ENCODE measurements at places on chromosomes 12 and 14. TPM values are rescaled to one million over a fixed set of nuclear protein-coding genes. Genes with fewer than 3 reads are reported as not detected.

- H3K4me3 ChIP-seq: no peak overlapping the region
- H3K27ac ChIP-seq: no peak overlapping the region
- peaks cover 29% of the 10 kb centered on the region for H3K4me1 ChIP-seq
- peak; percentile 18 for DNase-seq
- peaks cover 3% of the 10 kb centered on the region for H3K27me3 ChIP-seq
Observed at GRCh38 chr12:124687917-124688316, 120.5 kb upstream of the NCOR2 start.

DNA sequence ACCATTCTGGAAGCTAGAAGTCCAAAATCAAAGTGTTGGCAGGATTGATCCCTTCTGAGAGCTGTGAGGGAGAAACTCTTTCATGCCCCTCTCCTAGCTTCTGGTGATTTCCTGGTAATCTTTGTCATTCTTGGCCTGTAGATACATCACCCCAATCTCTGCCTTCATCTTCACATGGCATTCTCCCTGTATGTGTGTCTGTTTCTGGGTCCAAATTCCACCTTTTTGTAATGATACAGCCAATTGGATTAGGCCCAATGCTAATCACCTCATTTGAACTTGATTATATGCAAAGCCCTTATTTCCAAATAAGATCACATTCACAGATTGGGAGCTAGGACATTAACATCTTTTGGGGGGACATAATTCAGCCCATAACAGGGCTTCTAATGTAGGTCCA lies 76.9 kb upstream of the MBIP start:
- DNase-seq: no peak
- no peak overlapping the region for H3K27ac ChIP-seq
- no peak overlapping the region for H3K4me3 ChIP-seq
- H3K36me3 ChIP-seq: no peaks in the 10 kb centered on the region
- no peaks in the 10 kb centered on the region for H3K4me1 ChIP-seq

- no peak overlapping the region for H3K4me3 ChIP-seq
- no peaks in the 10 kb centered on the region for H3K4me1 ChIP-seq
- H3K27me3 ChIP-seq: no peaks in the 10 kb centered on the region
Observed at GRCh38 chr12:43099691-43100163, 452.3 kb downstream of the ADAMTS20 start.

DNA sequence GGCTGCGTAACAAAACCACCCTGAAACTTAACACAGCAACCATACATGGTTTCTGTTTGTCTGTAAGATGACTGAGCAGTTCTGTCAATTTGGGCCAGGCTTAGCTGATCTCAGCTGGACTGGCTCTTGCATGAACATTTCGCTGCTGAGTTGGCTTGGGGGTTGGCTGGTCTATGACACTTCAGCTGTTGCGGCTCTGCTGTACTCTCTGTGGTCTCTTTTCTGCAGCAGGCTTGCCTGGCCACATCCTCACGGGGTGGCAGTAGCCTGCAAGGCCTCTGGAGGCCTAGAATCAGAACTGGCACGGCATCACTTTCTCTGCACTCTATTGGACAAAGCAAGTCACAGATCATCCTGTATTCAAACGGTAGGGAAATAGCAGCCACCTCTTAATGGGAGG lies 216.2 kb downstream of the BCL11B start:
- no peak overlapping the region for H3K27ac ChIP-seq
- peaks cover 10% of the 10 kb centered on the region for H3K4me1 ChIP-seq
- peak; percentile 68 for DNase-seq
- peaks cover 7% of the 10 kb centered on the region for H3K36me3 ChIP-seq
- no peak overlapping the region for H3K4me3 ChIP-seq

DNA sequence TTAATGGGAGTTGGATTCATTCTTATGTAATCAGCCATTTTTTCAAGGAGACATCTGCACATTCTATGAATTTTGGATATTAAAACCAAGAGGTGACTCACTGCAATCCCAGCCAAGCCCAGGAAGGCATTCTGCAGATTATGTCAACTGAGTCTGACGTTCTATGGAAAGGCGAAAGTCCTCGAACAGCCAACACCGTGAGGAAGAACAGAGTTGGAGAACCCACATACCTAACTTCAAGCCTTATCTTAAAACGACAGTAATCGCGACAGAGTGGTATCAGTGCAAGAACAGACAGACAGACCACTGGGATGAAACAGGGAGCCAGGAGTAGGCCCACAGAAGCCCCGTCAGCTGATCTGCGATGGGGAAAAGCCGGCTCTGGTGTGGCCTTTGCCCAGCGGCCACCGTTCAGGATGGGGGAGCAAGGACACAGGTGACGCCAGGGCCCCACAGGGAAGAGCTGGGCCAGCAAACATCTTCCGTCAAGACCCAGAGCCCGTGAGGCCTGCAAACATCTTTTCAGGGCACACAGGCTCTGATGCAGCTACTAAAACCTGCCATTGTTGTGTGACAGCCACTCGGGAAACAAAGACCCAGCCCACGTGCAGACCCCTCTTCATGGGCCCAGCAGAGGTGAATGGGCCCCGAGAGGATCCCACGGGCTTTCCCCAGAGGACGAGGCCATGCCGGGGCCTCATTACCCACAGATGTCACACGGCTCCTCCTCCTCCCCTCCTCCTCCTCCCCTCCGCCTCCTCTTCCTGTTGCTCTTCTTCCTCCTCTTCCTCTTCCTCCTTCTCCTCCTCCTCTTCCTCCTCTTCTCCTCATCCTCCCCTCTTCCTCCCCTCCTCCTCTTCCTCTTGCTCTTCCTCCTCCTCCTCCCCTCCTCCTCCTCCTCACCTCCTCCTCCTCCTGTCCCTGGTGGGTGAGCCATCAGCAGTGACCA lies 277.6 kb downstream of the ADGRD1 start:
- peaks cover 2% of the 10 kb centered on the region for H3K4me1 ChIP-seq
- no peak for DNase-seq
- H3K4me3 ChIP-seq: no peak overlapping the region
- H3K36me3 ChIP-seq: no peaks in the 10 kb centered on the region

DNA sequence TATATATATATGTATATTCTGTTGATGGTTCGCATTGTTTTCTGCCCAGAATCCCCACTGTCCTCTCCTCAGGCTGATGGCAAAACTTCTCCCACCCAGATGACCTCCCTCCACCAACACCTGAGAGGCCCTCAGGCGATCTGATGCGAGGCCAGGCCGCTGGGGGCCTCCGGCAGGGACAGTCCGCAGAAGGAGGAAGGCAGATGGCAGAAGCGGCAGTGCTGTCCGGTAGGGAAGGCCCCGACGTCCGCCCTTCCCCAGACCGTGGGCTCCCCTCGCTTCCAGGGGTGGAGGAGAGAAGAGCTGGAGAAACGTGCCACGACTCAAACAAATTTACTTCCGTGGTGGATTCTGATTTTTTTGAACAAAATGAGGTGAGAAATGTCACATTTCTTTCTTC lies 178.3 kb upstream of the RGS6 start:
- no peak for DNase-seq
- no peak overlapping the region for H3K4me3 ChIP-seq
- H3K27me3 ChIP-seq: peaks cover 3% of the 10 kb centered on the region
- peaks cover 4% of the 10 kb centered on the region for H3K36me3 ChIP-seq
- H3K27ac ChIP-seq: no peak overlapping the region

The TMEM132C gene
- not detected for total RNA-seq

Measured in activated CD4-positive, alpha-beta memory T cell treated with anti-CD3 and anti-CD28 coated beads for 36 hours (primary cell).